ENCODE measurements at places on chromosomes 3 and 15. TPM values are rescaled to one million over a fixed set of nuclear protein-coding genes. Genes with fewer than 3 reads are reported as not detected.

- DNase-seq, result peak; percentile 44
These were observed 26.8 kb downstream of the TIMMDC1 start for GRCh38 chr3:119524931-119525662.

DNA sequence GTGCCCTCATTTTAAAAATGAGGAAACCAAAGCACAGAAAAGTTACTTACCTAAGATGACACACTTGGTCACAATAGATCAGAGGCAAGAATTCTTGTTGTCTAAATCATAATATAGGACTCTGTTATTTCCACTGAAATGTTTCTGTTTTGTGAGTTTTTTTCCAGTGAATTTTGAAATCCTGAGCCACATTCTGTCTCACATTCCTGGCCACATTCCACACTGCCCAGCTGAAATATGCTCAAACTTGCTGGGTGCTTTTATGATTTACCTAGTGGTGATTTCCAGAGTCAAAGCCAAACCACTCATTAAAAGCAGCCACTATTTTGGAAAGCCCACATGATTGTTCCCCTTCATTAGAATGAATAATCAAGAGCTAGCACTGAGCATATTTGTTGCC lies 82.3 kb upstream of the NPHP3 start:
- DNase-seq, result no peak

DNA sequence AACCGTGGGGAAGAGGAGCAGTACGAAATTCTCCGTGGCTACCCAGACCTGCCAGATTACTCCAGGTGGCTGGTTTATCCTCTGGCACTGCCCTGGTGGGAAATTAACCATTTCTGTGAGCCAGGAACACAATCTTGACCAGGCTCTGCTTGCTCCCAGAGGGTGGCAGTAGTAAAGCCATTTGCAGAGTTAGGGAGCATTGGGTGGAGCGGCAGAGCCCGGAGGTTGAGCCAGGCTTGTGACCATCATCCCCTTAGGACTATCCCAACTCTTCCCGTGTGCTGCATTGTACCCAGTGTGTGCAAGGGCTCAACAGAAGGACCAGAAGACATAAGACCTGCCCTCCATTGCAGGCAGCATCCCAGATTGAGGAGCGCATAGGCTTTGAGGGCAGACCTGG lies 5.3 kb downstream of the KNG1 start:
- no peak for DNase-seq

The CHRD gene
- 0.54 TPM for polyA plus RNA-seq

DNA sequence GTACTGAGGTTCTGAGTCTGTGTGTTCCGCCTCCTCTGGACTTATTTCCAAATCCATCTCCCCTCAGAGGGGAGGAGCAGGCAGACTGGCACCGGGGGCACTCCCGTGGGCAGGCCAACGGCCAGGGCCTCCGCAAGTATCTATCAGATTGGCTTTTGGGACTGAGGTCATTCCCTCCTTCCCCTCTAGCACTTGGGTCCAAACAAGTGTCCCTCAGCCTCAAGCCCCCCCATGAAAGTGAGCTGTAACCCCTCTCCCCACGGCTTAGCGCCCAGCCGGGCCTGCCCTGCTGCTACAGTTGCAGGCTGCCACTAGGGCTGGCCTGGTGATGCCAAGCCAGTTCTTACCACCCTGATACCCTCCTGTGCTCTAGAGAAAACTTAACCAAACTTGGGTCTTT lies 17.4 kb downstream of the ITGA11 start:
- no peak for DNase-seq

GRCh38 chr3:7934362-7934761 lies 567.3 kb upstream of the LMCD1 start:
- DNase-seq, result no peak

GRCh38 chr3:147130461-147130860 lies 275.9 kb downstream of the ZIC4 start:
- DNase-seq, result no peak

GRCh38 chr15:71485094-71485693 lies 325.2 kb upstream of the NR2E3 start:
- no peak for DNase-seq

The FXR1 gene
- 57.8 TPM for polyA plus RNA-seq

- DNase-seq, result no peak
These were observed 18.6 kb downstream of the ACOX2 start for GRCh38 chr3:58518291-58518789.

- DNase-seq, result no peak
These were observed 733.7 kb downstream of the ZNF385D start for GRCh38 chr3:21017115-21017852.

The FGF12 gene
- 0.76 TPM for polyA plus RNA-seq

The LRRC34 gene
- polyA plus RNA-seq, result 0.72 TPM

GRCh38 chr3:95002438-95003046 lies 939.7 kb downstream of the NSUN3 start:
- DNase-seq, result no peak

- DNase-seq, result no peak
These were observed 238.5 kb upstream of the KCNMB2 start for GRCh38 chr3:178297740-178298139.

GRCh38 chr3:33956206-33956605 lies 157.8 kb downstream of the PDCD6IP start:
- DNase-seq, result no peak

The PAQR5 gene
- 0.08 TPM for polyA plus RNA-seq

- no peak for DNase-seq
These were observed 40.5 kb downstream of the FILIP1L start for GRCh38 chr3:100073714-100074307.

GRCh38 chr3:119042162-119042561 lies 7.5 kb upstream of the IGSF11 start:
- DNase-seq, result no peak

- DNase-seq, result no peak
These were observed 12.7 kb upstream of the MINDY4B start for GRCh38 chr3:150917951-150918350.

The TLR9 gene
- polyA plus RNA-seq, result 0.11 TPM

The SPATA12 gene
- polyA plus RNA-seq, result 0.13 TPM

GRCh38 chr3:23633261-23633960 lies 172.3 kb upstream of the UBE2E1 start:
- no peak for DNase-seq

DNA sequence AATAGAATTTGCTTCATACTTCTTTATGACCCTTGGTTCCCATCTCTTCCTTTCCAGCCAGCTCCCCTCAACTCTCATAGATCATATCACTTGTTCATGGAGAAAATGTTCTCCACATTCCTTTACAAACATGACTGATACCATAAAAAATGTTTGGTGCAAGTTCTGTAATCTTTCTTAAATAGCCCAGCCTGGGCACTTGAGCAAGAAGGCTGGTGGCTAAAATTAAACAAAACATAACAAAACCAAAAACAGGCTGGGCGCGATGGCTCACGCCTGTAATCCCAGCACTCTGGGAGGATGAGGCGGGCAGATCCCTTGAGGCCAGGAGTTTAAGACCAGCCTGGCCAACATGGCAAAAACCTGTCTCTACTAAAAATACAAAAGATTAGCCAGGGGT lies 8.9 kb upstream of the POLR2M start:
- no peak for DNase-seq

The CCDC39 gene
- polyA plus RNA-seq, result not detected

The EPHB3 gene
- polyA plus RNA-seq, result not detected

The RBP2 gene
- not detected for polyA plus RNA-seq

The PCYT1A gene
- 50.6 TPM for polyA plus RNA-seq

The SLC24A5 gene
- polyA plus RNA-seq, result not detected

DNA sequence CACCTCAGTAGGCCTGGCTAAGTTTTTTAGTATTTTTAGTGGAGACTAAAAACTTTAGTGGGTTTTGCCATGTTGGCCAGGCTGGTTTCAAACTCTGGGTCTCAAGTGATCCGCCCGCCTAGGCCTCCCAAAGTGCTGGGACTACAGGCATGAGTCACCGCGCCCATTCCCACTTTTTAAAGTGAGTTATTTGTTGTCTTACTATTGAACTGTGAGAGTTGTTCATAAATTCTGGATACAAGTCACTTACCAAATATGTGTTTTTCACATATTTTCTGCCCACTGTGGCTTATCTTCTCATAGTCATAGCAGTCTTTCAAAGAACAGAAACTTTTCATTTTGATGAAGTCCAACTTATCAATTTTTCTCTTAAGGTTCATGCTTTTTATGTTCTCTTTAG lies 29.9 kb upstream of the SPSB4 start:
- DNase-seq, result no peak

- DNase-seq, result no peak
These were observed 10.0 kb downstream of the HEXA start for GRCh38 chr15:72365844-72366243.

The CPNE9 gene
- not detected for polyA plus RNA-seq

DNA sequence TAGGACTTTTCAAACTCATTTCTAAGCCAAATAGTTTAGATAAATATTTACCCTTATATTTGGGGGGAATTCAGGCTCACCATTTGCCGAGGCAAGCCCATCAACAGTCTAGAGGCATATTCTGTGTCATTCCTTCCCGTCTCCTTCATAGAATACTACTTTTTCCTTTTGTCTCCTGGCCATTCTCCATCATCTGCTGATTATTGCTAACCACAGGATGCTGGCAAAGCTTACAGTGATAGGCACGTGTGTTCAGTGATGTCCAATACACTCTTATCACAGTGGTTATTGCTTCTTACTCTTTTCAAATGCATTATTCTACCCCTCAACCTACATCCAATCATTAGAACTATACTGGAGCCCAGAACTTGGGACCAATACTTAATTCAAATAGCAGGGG lies 130.6 kb upstream of the ZBED2 start:
- no peak for DNase-seq

DNA sequence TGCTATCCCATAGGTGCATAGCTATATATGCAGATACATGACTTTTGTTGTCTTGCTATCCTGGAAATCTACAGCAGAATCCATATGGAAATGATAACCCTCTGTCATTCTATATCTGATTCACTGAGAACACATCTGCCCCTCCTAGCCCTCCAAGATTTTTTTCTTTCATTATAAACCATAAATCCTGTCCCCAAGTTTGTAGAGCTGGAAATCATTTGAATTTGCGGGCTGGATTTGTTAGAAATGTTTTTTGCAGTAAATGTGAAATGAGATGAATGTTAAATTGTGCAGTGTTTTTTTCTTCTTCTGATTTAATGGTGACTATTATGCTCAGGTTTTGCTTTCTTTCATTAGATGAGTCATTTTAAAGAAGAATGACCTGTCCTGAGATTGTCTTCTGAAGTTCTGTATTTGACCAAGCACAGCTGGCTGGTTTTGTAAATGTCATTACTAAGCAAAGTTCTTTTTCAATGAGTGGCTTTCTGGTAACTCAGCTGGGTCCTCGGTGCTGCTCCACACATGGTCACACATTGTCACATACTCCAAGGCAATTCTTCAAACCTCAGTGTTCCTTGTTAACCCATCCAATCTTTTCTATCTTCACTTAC lies 25.3 kb upstream of the ABHD17C start:
- no peak for DNase-seq

- DNase-seq, result peak; percentile 25
These were observed 31.0 kb downstream of the TMOD2 start for GRCh38 chr15:51782357-51782896.

All from endothelial cell of umbilical vein (primary cell).